ENCODE measurements at places on chromosomes 6 and 20.

- DNase-seq = peak; percentile 39
Measured at GRCh38 chr6:89828988-89829471, 650 bp upstream of the CASP8AP2 start.

DNA sequence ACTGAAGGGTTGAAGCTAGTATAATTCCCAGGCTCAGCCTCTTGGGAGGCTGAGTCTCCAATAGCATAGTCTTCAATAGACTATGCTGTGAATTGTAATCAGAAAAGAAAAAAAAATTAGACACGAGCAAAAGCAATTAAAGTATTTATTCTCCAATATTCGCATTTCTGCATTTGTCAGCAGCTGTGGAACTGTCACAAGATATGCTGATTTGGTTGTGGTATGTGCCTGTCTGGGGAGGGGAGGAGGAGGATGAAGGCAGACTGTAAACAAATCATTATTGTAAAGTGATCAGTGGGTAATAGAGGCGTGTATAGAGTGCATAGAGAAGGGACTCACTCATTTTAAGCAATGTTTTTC is 10.1 kb upstream of the BICRAL start:
- no peak for DNase-seq

GRCh38 chr6:44649365-44650025 is 262.0 kb downstream of the CDC5L start:
- no peak for DNase-seq

GRCh38 chr6:90375681-90376439 is 79.2 kb upstream of the BACH2 start:
- no peak for DNase-seq

- DNase-seq = no peak
Measured at GRCh38 chr6:52503851-52504781, 72.7 kb downstream of the TRAM2 start.

- DNase-seq = no peak
Measured at GRCh38 chr6:129646642-129647041, 63.3 kb downstream of the ARHGAP18 start.

DNA sequence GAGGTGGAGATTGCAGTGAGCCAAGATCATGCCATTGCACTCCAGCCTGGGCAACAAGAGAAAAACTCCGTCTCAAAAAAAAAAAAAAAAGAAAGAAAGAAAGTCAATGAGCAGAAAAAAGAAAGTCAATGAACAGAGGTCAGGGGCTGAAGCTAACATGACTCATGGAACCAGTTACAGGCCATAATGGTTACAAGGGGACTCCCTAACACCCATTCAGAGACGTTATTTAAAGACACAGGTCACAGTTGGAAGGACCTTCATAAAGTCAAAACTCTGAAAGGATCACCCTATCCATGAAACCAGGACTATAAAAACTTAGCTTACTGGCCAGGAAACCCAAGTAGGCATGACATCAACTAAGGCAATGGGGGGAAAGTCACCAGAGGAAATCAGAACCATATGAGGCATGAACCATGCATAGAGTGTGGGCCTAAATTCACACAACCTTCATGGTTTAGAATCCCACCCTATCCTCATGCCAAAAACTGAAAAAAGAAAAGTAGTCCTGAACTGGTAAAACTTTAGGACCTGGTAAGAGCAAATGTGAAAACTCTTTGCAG is 18.2 kb downstream of the FBXL4 start:
- no peak for DNase-seq

- no peak for DNase-seq
Measured at GRCh38 chr6:160042014-160042773, 73.3 kb downstream of the IGF2R start.

- DNase-seq = no peak
Measured at GRCh38 chr6:44567406-44567805, 179.9 kb downstream of the CDC5L start.

DNA sequence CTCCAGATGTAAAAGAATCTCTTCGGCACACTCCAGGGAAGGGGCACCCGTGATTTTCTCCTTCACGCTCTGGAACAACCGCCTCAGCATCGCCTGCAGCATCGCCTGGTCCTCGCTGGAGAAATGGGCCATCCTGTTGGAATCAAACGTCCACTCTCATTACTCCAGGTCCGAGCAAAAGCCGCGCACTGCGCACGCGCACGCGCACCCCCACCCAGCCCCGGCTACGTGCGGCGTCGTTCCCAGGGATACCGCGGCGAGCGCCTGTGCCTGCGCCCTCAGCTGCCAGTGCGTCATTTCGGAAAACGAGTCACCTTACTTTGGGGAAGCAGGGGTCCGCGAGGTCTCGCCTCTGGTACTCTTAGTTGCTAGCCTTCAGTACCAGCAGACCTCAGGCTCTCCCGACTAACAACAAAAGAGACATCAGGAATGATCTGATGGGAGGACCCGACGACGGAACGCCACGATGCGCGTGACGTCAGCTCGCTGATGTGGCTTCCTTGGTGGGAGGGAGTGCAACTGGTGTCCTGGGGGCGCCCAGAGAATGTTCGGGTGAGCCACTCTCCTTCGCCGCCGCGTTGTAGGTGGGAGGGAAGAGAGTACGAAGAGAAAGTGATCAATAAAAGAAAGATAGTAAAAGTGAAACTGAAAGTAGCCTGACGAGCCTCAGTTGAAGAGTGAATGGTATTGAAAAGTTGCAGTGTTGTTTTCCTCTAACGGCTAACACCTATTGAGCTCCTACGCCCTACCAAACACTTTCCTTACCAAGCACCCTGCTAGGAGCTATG is at the start of gene TBC1D32:
Gene TBC1D32, minus strand, starts transcription at position 182 of the 788 bp plus-strand sequence. Its CDS starts 50 bp downstream, at position 132.
- DNase-seq = peak; percentile 92

DNA sequence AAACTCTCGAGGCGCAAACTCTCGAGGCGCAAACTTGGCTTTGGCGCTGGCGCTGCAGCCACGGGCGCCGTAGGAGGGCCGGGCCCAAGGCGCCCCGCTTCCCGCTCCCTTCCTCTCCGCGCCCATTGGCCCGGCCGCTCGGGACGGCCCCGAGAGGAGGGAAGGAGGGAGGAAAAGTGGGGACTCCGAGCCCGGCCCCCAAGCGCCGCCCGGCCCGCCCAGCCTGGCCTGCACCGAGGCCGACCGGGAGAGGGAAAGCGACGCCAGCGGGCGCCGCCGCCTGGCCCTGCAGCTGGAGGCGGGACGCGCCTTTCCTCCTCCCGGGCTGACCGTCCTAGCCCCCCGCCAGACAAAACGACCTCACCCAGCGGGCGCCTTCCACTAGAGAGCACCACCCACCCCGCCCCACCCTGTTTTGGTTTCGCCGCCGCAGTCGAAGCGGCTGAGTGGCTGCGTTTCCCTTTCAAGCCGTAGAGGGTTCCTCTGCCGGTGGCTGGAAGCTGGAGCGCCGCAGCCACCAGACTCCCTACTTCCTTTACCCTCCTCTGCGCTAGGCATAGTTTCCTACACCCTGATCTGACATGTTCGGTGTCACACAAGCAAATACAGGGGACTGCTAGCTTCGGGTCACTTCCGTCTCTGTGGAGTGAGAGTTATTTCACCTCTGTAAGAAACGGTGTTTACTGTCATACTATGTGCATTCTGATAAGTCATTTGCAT is at the start of gene MBOAT1:
Gene MBOAT1, minus strand, starts transcription at position 78 of the 720 bp plus-strand sequence. CDS start 235 bp downstream, outside the sequence.
- peak; percentile 78 for DNase-seq

DNA sequence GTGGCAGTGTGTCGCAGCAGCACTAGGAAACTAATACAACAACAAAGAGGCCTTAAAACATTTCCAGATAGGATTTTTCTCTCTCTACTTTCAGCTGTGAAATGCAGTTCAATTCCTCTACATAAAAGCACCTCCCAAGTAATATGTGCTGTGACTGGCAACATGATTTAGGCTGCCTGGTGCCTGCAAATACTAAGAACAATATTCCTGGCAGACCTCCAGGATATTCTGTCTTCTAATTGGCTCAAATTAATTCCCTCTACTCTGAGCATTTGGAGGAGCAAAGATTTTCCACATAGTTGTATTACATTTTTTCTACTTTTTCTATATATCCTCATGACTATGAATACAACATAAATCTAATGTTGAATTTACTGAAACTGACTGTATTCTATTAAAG is 33.2 kb downstream of the SCGN start:
- no peak for DNase-seq

- peak; percentile 92 for DNase-seq
Measured at GRCh38 chr20:45987108-45987780, 15.2 kb upstream of the ZNF335 start.

DNA sequence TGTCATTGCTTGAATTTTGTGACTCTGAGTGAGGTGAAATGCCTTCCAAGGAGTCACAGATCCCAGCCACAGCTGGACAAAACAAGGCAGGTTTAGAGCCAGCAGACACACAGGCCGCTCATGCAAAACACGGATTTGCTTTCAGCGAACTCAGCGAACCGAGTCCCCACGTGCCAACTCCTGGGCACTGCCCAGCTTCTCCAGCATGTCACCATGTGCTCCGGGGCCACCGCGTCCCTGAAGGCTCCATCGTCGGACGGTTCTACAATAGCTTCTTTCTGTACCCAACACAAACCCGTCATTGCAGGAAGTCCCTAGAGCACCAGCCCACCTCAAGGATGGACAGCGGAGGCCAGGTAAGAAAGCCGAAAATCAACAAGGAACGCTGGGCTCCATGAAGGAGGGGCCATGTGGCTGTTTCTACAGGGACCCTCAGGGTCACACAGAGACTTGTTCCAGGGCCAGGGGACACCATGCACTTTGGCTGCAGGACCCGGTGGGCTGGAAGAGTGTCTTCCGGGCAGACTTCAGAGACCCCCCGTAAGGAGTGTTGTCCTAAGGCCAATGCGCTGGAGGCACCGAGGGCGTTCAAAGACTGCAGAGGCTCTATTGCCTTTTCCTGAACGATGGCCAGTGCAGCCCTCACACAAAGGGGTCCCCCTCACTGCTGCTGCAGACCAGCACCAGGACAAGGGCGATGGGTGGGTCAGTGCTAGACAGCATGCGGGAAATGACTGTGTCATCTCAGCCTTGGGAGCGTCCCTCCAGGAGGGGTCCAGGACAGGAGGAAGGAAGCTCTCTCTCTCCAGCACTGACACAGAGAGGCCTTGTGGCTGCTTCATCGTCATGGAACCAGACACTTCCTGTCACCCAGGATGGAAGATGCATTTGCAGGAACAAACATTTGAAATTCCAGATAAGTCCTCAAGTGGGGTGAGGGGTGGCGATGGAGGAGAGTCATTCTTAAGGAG is 19.8 kb downstream of the DACT2 start:
- DNase-seq = no peak

DNA sequence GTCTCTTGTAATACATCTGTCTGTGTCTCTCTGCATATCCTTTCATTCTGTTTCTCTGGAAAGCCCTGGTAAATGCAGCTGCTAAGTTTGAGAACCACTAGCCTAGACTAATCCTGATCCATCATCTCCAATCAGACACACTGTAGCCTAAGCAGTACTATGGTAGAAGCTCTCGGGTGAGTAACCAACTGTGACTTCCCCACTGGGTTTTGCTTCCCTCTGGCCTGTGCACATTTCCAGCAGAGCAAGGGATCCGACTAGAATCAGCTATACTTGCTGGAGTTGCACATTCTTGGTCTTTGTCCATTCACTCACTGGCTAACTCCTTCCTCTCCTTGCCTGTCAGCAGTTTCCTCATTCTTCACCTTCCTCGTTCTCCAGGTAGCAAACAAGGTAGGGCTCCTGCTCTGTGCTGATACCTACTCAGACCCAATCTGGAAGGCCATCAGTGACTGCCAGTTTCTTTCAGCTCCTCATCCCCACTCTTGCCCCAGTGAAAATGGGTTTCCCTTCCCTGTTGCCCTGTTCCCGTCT is 184.2 kb downstream of the PLCB4 start:
- DNase-seq = no peak

GRCh38 chr20:62776692-62777527 is 19.4 kb upstream of the MRGBP start:
- peak; percentile 75 for DNase-seq

DNA sequence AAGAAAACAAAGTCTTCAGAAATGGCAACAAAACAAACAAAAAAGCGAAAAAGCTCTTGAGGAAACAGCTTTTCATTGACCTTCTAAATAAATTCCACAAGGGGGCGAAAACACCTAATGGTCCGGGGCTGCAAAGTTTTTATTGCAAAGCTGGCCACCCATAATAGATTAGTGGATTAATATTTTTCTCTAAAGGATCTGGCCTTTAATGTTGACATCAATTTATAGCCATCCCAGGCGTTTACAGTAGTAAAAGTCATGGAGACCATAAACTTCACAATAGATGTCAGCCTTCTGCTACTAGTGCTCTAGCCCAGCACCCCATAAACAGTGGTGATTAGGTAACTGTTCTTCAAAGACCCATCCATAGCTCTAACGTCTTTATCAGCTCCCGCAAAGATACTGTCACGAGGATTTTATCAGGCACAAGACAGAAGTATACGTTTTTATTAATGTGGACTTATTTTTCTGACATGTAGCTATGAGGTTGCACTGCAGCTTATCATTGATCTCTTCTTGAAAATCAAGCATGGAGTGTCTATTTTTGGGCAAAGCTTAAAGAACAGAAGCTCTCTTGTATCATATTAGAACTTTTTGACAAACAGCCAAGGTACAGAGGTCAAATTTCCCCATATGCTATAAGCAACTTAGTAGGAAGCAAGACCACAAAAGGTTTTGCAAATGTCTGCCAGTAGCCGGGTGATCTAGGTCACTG is 4.7 kb downstream of the CITED2 start:
- DNase-seq = no peak

- peak; percentile 62 for DNase-seq
Measured at GRCh38 chr20:50450881-50451752, 59.1 kb upstream of the PTPN1 start.

DNA sequence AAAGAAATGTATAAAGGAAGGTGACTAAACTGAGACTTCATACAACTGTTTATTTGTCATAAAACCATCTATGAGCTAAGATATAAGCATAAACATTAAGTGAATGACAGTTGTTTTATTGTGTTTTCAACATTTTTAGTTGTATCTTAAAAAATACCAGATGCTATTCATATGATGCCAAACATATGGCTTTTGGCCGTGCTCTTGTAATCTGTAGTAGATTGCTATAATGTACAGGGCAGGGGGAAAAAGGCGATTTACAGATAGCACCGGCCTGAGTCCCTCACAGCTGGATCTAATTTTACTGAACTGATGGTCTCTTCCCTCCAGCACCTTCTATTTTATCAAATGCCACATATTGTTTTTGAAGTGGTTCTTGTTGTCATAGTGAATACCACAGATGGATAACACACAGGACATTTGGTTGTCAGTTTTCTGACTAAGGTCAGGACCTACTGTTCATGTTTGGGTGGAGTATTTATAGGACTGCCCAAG is 48.2 kb downstream of the CENPW start:
- DNase-seq = no peak

DNA sequence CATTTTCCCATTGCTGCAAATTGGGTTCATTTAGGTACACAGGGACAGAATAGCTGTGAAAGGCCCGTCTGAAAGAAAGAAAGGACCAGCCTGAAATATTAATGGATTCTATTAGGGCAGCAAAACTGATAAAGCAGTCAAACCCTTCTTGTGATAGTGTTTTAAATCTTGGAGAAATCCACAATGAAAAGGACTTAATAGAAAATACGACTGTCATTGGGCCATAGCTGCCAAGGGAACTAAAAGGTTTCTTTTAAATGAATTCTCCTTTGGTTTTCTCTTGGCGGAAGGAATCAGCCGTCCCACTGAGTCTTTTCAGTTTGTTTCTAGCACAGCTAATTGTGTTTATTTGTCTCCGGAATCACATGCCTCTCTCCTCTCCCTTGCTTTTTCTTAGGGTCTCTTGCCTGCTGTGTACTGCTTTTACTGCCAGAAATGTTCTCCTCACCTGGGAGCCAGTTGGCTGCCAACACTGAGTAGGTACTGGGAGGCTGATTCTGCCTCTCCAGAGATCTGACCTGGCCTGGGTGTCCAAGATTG is 11.3 kb downstream of the PAQR8 start:
- no peak for DNase-seq

GRCh38 chr6:6870921-6871320 is 236.8 kb upstream of the RREB1 start:
- DNase-seq = no peak
